Activated naive CD8-positive, alpha-beta T cell treated with anti-CD3 and anti-CD28 coated beads for 36 hours (primary cell): ENCODE measurements at places on chromosomes 2 and 18. TPM values are rescaled to one million over a fixed set of nuclear protein-coding genes. Genes with fewer than 3 reads are reported as not detected.

Gene C2orf68
- total RNA-seq: 23.1 TPM

Gene CNRIP1
- total RNA-seq: not detected

Gene ATG16L1
- total RNA-seq: 23.4 TPM

Gene ZNF385B
- total RNA-seq: not detected

Gene MC2R
- total RNA-seq: not detected

Gene STON1
- 0.62 TPM for total RNA-seq

Gene GATA6
- not detected for total RNA-seq

Gene ATOH8
- total RNA-seq: not detected

Gene FBLN7
- 8.8 TPM for total RNA-seq

Gene CD8B2
- 4.6 TPM for total RNA-seq

Gene LOXHD1
- 0.12 TPM for total RNA-seq

Gene LCT
- total RNA-seq: 0.31 TPM

Gene MARCO
- total RNA-seq: not detected

Gene OR6B2
- total RNA-seq: not detected

Gene SAG
- total RNA-seq: 0.31 TPM

Gene CNGA3
- total RNA-seq: not detected

Gene NLRC4
- not detected for total RNA-seq

Gene SNTG2
- 3.8 TPM for total RNA-seq

Gene ANKAR
- total RNA-seq: 2.4 TPM

Gene TMEM37
- total RNA-seq: not detected

Gene DCDC2C
- total RNA-seq: not detected

Gene RAB11FIP5
- total RNA-seq: 4.0 TPM

Gene CAPN13
- not detected for total RNA-seq

Gene CDH7
- total RNA-seq: not detected

Gene TTC39C
- 43.8 TPM for total RNA-seq

Gene DNAJC5G
- total RNA-seq: not detected

Gene GPR45
- total RNA-seq: not detected

Gene LHCGR
- total RNA-seq: not detected

Gene CYP1B1
- total RNA-seq: 21.7 TPM

Gene FAM124B
- total RNA-seq: 0.52 TPM

Gene CHRNG
- not detected for total RNA-seq

Gene ARHGEF33
- 0.10 TPM for total RNA-seq

Gene CDK15
- total RNA-seq: not detected

Gene MYOM1
- 0.82 TPM for total RNA-seq

Gene TACR1
- not detected for total RNA-seq

Gene IL18R1
- 21.8 TPM for total RNA-seq

Gene SNED1
- total RNA-seq: 1.0 TPM

Gene STAM2
- 14.0 TPM for total RNA-seq

Gene STK11IP
- 25.3 TPM for total RNA-seq

Gene COL3A1
- total RNA-seq: not detected

Gene EFR3B
- total RNA-seq: 0.06 TPM

Gene PLCL1
- total RNA-seq: 0.22 TPM

Gene STAT4
- total RNA-seq: 80.6 TPM

Gene TMEM17
- 0.25 TPM for total RNA-seq

Gene ALPI
- not detected for total RNA-seq

Gene TCF23
- total RNA-seq: not detected

Gene DPP10
- not detected for total RNA-seq

Gene ADCYAP1
- not detected for total RNA-seq

Gene GKN2
- not detected for total RNA-seq

Gene UGT1A3
- total RNA-seq: not detected

Gene GULP1
- not detected for total RNA-seq

Gene CD8B
- 260 TPM for total RNA-seq

Gene GRP
- total RNA-seq: not detected

Gene CLEC4F
- total RNA-seq: not detected

Gene FAHD2B
- total RNA-seq: 19.3 TPM

Gene ERMN
- total RNA-seq: 1.9 TPM
